ENCODE measurements at places on chromosomes 3 and 15.

DNA sequence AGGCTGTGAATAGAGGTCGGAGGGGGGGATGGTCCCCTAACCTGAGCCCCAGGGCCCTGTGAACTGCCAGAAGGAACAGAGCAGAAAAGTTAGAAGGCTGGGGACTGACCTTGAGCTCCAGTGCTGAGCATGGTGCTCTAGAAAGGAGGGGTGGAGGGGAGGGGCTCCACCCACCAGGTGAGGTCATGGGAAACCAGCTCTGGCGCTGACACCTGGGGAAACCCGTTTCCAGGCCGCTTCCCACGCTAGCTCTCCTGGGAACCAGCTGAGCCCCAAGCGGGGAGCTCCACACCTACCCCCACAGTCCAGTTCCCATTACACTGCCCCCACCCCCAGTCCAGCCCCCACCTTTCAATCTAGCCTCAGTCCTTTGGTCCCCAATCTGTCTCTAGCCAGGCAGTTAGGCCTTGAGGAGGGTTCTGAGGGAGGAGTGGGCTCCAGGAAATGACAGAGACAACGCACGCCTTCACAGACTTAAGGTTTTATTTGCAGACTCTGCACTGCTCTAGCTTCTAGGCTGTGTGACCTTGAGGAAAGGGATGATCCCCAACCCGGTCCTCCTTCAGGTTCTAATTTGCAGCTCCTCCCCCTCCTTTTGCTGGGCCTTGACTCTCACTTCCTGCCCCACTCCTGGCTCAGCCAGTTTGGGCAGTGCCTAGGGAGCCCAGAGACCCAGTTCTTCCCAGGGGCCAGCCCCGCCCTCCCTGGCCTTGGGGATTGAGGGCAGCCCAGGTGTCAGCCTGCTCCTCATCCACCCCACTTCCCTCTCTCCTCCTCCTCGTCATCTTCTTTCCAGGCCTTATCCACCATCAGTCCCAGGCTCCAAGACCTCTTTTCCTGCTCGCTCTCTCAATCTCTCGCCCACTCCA, 2.1 kb downstream of the RHOV start:
- no peak for DNase-seq

DNA sequence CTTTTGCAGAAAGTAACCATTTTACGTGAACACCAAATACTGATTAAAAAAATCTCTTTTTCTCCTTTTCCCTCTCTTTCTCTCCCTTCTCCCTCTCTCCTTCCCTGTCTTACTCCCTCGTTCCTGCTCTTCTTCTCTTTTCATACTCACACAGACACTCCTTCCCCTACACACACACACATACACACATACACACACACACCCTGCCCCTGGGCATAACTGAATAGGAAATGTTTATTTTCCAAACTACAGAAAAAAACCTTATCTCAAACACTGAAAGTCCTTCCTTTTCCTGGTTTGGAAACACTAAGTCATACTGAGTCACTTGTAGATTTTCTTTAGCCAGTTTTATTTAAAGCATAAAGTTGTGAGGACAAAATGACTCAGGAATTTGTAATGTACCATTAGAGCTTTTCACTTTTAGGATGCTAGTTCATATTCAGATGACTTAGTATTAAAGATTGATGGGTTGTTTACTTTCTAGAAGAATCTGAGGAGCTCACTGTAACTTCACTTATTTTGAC, 62.4 kb downstream of the MBNL1 start:
- DNase-seq, result no peak

DNA sequence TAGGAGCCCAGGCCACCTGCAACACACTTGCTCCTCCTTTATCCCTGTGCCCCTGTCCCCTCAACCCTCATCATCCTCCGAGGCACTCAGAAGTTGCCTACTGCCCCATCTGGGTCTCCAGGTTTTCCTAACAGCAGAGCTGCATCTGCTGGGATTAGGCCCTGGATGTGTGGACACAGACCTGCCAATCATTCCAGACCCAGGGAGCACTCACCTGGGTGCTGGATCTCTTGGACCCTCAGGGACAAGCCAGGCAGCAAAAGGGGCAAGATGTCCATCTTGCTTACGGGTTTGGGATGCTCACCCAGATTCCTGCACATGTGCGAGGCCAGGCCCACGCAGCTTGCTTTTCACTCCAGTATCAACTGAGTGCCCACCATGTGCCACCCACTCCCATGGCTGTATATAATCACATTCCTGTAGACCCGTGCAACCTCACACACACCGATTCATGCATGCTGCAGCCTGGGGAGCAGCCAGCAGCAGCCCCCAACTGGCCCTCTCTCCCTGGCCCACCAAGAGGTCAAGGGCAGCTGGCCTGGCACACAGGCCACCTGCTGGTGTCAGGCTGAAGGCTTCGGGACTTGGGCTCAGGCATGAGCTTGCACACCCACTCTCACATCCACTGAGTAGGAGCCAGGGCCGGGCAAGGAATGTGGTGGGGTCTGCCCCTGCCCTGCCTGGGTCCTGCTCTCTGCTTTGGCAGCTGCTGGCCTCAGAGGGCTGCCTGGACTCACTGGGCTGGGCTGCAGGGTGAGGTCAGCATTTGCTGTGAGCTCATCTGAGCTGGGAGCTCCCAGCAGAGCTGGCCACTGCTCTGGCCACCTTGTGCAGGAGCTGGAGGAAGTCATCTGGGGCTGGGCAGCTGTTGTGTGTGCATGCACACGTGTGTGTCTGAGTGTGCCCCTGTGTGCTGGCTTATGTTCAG, 14.9 kb downstream of the PRKCD start:
- DNase-seq, result no peak

GRCh38 chr3:38521391-38521987, 25.3 kb downstream of the EXOG start:
- peak; percentile 62 for DNase-seq

GRCh38 chr3:118688396-118688884, 346.2 kb downstream of the IGSF11 start:
- no peak for DNase-seq

DNA sequence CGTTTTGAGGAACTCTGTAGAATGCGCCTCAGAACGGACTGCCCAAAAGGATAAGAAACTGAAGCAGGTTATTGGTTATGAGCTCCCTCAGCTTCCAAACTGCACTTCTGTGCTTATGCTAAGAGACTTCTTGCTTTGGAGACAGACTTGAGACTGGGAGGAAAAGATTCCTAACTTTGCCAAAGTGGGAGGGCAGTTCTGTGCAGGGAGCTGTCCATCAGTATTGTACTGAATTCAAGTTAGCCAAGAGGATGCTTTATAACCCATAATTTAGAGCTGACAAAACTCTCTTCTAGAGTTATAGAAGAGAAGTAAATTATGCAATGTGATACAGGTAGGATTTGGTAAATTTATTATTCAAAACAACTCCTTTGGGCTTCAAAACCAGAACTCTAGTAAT, 519.8 kb upstream of the GBE1 start:
- DNase-seq, result no peak

DNA sequence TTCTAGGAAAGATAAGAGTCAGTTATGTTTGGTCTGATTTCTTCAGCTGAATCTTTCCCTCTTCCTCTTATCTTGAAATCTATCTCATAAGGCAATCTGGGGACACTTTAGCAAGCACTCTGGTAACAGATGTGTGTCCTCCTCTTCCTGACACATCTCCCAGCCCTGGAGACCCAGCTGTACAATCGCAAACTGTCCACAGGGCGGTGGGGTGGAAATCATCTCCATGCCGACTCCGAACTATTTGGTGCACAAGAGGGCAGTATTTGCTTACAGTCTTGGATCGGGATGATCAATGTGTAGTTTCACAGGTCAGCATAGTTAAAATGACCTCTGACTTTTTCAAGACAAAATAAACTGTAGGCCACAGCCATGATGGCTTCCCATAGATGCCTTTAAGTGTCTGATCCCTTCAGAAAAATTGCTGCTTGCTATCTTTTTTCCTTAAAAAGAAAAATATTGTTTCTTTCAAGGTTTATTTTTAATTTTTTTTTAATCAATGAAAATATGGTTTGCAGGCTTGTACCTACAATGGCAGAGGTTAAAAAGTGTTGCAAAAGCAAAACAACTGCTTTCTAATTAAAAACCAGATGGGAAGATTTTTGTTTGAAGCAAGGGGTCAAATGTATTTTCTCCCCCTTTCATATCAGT, 17.7 kb downstream of the EEFSEC start:
- no peak for DNase-seq

GRCh38 chr3:171013822-171014748, 12.4 kb downstream of the SLC2A2 start:
- no peak for DNase-seq

DNA sequence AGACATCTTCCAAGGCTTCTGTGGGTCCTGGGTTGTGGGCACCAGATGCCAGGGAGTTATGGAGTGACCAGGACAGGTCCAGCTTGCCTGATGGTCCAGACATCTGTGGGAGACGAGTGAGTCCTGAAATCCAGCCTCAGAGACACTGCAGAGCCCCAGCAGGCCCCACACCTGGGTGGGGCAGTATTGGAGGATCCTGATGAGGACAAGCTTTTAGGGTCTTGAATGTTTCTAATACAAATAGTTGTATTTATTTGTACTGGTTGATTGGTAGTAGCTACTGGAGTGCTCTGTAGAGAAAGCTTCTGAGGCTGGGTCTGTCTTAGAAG, 67.5 kb upstream of the PRR23C start:
- no peak for DNase-seq

- DNase-seq, result no peak
Observed at GRCh38 chr3:85760342-85760741, 801.6 kb downstream of the CADM2 start.

GRCh38 chr3:47791193-47791855, 9.6 kb upstream of the SMARCC1 start:
- DNase-seq, result no peak

GRCh38 chr3:113626503-113627371, 69.7 kb downstream of the USF3 start:
- DNase-seq, result no peak

GRCh38 chr3:143035466-143036211, 34.3 kb downstream of the U2SURP start:
- no peak for DNase-seq

DNA sequence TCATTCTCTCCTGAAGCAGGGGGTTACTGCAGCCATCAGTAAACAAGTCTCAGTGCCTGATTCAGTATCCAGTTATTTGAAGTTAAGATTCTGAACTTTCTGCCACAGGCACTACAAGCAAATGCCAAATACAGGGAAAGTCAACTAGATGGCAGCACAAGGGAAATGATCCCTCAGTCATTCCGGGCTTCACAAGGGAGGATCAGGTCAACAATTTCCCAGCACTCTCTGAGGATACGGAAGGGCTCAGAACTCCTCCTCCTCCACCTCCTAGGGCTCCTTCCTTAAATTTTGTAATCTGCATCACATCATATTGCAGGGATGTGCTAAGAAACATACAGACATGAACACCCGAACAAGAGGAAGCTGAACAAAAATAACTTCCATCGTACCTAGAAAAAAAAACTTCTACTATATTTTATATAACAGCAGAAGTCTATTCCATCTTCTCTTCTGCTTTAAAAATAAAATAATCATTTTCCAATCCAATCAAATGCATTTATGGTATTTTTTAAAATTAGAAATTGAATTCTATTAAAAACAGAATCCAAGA, 187.1 kb downstream of the FMN1 start:
- no peak for DNase-seq

DNA sequence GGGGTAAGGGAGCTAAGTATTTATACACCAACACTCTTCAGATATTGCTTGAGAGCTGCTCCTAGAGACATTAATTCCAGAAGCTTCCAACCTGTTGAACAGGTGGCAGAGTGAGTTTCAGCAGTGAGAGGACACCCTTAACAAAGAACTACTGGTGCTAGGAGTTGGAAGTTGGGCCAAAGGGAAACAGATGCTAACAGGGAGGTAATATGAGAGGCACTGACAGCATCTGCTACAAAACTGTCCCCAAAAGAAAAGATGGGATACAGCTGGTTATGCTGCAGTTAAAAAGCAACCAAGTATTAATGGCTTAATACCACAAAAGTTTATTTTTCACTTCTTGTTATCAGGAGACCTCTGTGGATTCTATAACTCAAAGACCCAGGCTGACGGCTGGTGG, 104.5 kb upstream of the SATB1 start:
- no peak for DNase-seq

GRCh38 chr3:187186801-187187421, 10.4 kb upstream of the RTP1 start:
- DNase-seq, result no peak

- DNase-seq, result no peak
Observed at GRCh38 chr15:92681141-92681631, 25.6 kb upstream of the FAM174B start.

- no peak for DNase-seq
Observed at GRCh38 chr3:184760337-184761074, 48.6 kb upstream of the MAGEF1 start.

- no peak for DNase-seq
Observed at GRCh38 chr3:102078401-102078800, 229.1 kb downstream of the NFKBIZ start.

- DNase-seq, result no peak
Observed at GRCh38 chr3:56613016-56613415, 56.0 kb downstream of the CCDC66 start.

DNA sequence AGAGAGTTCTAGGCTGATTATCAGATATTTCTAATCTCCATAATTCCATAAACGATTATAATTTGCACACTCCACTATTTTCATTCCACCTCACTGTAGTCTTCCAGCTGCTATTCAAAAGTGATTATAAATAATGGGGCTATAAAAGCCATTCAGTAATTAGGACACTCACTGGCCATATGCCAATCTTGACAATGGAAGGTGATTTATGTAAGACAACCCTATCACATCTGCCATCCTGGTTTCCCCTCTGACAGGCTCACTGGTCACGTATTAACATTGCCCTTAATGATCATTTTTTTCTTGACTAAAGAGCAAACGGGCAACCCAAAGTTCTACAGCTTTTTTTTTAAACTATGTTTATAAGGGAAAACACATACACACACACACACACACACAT, 402.4 kb downstream of the MAGI1 start:
- DNase-seq, result no peak

- DNase-seq, result no peak
Observed at GRCh38 chr15:69604072-69604411, 151.4 kb downstream of the RPLP1 start.

DNA sequence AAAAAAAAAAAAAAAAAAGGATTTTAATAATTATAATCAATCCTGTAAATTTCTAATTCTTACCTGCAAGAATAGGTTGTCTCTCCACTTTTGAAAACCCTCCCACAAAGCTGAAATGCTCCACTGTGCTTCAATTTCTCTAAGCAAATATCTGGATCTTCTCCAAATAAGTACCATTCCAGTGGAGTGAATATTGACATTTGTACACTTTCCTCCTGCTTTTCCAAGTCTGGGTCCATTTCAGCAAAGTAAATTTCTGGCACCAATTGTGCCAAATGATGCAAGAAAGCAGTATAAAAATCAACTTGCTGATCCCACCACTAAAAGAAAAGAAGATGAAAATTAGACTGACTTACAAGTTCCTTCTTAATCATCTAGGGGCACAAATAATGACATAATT, 19.9 kb downstream of the UBR1 start:
- no peak for DNase-seq

GRCh38 chr3:99429502-99429901, 208.9 kb upstream of the COL8A1 start:
- no peak for DNase-seq

- no peak for DNase-seq
Observed at GRCh38 chr15:47331829-47332393, 385.4 kb upstream of the SEMA6D start.

- no peak for DNase-seq
Observed at GRCh38 chr3:73451301-73451944, 173.3 kb downstream of the PDZRN3 start.

GRCh38 chr3:99472385-99472784, 166.0 kb upstream of the COL8A1 start:
- DNase-seq, result no peak
